ENCODE measurements at places on chromosomes 2 and 18. TPM values are rescaled to one million over a fixed set of nuclear protein-coding genes. Genes with fewer than 3 reads are reported as not detected.

The SESTD1 gene
- total RNA-seq: 4.9 TPM

The NEB gene
- total RNA-seq: 1.7 TPM

The APOB gene
- total RNA-seq: not detected

The IL36G gene
- total RNA-seq: not detected

DNA sequence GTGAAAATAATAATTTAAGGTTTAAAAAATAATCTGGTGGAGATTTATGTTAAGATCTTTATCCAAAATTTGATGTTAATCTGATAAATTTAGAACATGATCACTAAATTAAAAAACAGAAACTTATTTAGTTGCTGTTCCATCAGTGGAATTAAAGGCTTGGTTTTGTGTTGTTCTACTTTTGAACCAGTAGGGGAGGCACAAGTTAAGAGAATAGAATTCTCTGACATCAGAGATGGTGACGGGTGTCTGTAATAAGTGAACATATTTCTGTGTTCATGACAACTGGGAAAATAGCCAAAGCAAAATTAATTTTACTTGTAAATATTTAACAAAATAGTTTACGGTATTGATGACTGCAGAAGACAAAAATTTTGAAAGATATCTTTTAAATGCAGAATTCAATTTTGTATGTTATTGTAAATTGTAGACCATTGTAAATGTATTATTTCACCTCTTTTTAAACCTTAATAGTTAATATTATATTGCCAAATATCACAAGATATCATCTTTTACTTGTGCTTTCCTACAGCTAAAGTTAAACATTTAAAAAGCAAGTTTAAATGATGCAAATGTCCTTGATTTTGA lies 106.0 kb downstream of the UBR3 start:
- DNase-seq: no peak

GRCh38 chr2:102099536-102100298 lies 42.8 kb upstream of the IL1R1 start:
- no peak for DNase-seq

GRCh38 chr2:124039032-124039431 lies 13.9 kb downstream of the CNTNAP5 start:
- no peak for DNase-seq

DNA sequence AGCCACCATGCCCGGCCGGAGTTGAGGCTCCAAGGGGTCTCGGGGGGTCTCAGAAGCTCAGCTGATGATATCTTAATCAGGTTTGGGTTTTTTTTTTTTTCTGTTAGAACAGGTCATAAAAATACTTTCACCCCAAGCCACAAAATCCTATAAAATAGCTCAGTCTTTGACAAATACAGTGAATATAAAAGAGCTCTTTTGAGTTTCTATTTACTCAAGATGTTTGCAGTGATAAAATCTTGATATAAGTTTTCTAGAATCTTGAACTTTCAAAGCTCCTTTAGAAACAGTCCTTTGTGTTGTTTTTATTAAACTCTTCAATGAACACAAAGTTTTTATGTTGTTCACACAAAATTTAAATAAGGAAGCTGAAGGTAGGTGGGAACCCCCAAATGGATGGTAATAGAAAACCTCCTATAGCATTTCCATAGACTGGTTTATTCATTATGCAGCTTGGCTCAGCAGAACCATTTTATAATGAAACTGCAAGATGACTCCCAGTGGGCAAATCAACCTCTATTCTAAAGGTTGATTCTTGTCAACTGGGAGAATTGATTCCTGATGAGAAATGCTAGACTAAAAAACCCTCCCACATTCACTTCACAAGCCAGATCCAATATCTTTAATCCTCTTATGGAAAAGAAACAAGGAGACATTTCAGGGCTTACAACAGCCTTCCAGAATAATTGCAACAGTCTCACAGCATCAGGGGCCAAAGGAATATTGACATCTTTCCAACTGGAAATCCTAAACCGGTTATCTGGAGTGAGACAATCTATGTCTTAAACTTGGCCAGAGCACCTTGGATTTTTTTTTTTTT lies 13.6 kb upstream of the NARS1 start:
- DNase-seq: no peak

GRCh38 chr2:191155608-191156071 lies 4.8 kb upstream of the STAT4 start:
- no peak for DNase-seq

DNA sequence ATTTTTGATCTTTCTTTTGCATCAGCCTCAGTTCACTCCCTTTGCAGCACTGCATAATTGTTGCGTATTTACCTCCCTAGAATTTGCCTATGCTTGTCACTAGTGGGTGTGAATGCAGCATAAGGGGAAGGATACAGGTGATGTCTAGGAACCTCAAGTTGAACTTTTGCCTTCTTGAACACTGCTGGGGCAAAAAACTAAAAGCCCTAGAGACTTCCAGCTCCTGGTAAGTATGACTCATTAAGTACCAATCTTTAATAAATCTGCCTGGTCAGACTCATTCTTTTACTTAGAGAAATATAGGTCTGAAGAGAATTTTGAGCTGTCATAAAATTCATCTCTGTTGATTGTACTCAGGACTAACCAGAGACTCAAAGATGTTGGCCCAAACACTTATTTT lies 547.3 kb upstream of the FANCL start:
- DNase-seq: no peak

DNA sequence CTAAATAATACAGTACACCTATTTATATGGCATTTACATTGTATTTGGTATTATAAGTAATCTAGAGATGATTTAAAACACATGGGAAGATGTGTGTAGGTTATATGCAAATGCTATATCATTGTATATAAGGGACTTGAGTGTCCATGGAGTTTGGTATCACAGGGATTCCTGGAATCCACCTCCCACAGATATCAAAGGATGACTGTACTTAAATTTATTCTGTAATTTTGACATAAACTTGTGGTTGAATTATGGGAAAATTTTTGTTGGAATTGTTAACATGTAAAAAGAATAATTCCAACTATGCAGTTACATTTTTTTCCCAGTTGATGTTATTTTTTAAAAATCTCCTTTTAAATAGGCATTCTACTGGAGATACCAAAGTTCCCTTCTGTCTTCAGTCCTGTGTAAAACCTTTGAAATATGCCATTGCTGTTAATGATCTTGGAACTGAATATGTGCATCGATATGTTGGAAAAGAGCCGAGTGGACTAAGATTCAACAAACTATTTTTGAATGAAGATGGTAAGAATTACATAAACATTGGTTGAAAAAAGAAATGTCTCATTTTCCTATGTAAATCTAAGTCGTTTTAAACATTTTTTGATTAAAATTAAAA lies 24.1 kb downstream of the GLS start:
- DNase-seq: no peak

GRCh38 chr2:150486539-150487484 lies 655 bp downstream of the RND3 start:
- no peak for DNase-seq

DNA sequence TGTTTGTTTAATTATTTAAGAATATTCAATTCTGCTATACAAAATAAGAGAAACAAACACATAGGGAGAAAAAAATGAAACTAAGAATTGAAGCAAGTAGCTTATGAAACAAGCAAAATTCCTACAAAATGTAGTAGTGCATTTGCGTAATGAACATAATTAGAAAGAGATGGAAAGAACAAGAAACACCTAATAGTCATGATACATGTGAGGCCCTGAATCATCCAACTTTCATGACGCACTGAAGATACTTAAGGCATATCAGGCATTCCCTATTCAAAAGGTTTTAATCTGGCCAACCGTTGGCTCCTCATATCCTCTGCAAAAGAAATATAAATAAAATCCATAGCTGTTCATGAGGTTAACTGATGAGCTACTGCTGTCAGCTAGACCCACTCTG lies 14.5 kb upstream of the NAB1 start:
- DNase-seq: no peak

DNA sequence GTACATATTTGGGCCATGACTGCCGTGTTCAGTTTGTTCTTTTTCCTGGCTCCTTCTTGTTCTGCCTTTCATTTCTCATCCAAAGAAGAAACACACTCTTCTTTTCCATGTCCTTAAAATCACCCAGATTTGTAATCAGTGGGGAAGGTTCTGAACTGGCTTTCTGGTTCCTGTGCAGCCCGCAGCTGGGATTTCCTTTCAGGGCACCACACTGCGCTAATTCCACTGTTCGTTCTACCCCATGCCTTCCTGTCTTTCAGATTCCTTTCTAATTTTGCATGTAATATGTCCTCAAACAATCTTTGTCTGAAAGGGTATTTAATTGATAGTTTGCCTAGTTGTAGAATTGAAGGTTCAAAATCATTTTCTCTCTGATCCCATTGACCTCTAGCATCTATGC lies 94.1 kb downstream of the HS1BP3 start:
- no peak for DNase-seq

DNA sequence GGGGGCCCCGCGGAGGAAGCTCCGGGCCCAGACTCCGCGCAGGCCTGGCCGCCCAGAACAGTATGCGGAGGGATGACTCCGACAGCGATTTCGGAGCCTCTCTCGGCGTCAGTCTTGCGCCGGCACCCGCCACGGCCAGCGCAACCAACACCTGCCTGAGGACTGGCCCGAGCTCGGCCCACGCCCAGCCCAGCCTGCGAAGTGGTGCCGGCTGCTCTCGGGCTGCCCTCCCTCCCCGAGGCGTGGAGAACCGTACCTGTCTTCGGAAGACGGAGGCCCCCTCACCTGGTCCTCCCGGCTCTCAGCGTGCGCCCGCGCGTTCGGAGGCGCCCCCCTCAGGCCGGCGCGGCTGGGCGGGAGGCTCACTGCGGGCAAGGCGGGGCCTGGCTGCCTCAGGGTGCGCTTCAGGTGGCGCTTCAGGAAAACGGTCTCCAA lies at the start of gene M1AP:
M1AP (minus strand) TSS at position 322 of the 435 bp plus-strand sequence. CDS start 8,055 bp downstream, outside the sequence.
- no peak for DNase-seq

DNA sequence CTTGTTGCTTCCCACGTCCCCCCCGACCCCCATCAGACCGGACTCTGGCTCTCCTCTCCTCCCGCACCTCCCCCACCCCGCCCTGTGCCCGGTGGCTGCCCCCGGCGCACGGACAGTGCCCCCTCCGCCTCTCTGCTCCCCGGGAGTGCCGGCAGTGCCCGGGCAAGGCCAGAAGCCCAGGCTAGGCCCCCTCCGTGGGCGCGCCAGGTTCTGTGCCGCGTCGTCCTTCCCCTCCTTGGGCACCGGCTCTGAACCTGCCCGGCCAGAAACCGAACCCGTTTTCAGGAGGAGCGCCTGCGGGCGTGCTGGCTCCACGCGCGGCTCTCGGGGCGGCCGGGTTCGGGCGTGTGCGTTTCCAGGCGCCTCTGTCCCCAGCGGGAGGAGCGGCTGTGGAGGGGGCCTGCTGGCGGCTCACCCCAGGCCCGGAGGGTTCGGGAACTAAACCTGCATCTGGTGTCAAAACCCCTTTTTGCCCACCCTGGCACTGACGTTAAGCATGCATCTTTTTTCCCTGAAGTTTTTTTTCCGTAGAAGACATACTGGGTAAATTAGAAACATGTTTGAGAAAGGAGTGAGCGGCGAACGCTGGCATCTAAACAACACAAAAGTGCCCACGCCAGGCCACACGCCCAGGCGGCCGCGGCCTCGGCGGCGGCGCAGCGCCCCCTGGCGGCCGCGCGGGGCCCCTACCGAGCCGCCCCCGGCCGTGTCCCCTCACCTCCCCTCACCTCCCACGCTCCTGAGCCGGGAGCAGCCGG lies 123.9 kb upstream of the SLC1A4 start:
- DNase-seq: peak; percentile 31
